NCI-H82 (cell line): ENCODE measurements at places on chromosomes 5 and 9.

GRCh38 chr5:78803941-78804340 lies 155.4 kb upstream of the LHFPL2 start:
- no peak for DNase-seq

DNA sequence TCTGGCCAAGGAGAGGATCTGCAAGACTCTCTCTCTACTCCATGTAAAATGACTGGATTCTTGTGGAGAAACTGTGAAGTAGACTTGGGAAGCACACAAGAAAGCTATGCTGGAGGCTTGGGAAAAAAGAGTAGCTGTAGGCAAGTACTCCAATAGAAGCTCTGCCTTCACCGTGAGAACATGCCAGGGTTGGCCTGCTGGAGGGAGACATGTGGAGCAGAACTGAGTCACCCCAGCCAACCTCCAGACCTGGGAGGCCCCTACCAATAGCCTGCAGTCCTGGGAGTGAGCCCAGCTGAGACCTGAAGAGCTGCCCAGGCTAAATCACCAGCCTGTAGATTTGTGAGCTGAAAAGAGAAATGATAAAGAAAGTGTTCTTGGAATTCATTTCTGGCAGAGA lies 66.6 kb downstream of the DEPDC1B start:
- no peak for DNase-seq

- DNase-seq: no peak
Observed at GRCh38 chr5:137880313-137880712, 8.9 kb upstream of the PKD2L2 start.

DNA sequence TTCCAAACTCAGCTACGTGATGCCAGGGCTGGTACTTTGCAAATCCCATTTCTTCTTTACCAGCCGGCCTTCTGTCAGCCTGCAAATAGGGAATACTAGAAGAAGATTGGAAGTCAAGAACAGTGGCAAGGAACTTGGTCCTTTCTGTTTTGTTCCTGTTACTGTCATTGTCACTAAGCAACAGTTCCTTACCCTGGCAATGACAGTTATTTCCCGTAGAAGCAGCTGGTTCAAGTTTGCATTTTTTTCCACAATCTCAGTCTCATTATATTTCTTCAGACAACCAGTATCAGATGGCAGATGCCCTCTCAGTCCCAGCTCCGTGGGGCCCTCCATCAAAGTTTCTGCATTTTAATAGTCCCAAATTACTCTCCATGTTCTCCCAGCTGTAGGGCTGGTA lies 9.1 kb upstream of the C1QTNF2 start:
- DNase-seq: no peak

GRCh38 chr5:94761786-94762185 lies 143.3 kb downstream of the SLF1 start:
- no peak for DNase-seq

- DNase-seq: no peak
Observed at GRCh38 chr5:173420108-173420507, 91.9 kb upstream of the STC2 start.

GRCh38 chr9:89864257-89864656 lies 259.4 kb downstream of the GADD45G start:
- no peak for DNase-seq

DNA sequence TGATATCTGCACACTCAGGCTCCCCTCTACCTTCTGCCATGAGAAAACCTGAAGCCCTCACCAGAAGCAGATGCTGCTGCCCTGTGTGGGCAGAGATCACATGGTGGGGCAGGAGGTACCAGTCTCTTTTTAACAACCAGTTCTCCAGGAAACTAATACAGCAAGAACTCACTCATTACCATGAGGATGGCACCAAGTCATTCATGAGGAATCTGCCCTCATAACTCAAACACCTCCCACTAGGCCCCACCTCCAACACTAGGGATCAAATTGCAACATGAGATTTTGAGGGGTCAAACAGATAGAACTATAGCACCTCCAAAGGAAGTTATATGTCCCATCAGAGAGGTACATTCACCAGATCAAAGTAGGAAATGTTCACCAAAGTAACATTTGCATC lies 136.3 kb upstream of the SHB start:
- DNase-seq: no peak

- DNase-seq: no peak
Observed at GRCh38 chr5:31983851-31984250, 190.3 kb downstream of the GOLPH3 start.

DNA sequence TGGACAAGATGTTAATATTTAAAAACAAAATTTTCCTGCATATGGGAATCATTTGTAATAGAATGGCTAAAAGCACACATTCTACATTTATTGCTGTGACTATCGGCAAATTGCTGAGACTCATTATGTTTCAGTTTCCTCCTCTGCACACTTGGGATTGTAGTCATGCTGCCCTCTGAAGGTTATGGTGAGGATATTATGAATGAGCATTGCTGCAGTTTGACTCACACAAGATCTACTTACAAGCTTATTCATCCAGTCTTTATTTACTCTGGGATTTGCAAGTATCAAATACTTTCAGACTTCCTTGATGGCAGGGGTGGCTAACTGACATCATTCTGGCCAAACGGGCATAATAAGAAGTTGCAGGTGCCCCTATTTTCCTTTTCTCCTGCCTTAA lies 9.5 kb upstream of the NFIL3 start:
- peak; percentile 37 for DNase-seq

- DNase-seq: no peak
Observed at GRCh38 chr9:72986522-72987116, 33.8 kb upstream of the ALDH1A1 start.

GRCh38 chr5:10595672-10596309 lies 31.9 kb downstream of the ANKRD33B start:
- no peak for DNase-seq

DNA sequence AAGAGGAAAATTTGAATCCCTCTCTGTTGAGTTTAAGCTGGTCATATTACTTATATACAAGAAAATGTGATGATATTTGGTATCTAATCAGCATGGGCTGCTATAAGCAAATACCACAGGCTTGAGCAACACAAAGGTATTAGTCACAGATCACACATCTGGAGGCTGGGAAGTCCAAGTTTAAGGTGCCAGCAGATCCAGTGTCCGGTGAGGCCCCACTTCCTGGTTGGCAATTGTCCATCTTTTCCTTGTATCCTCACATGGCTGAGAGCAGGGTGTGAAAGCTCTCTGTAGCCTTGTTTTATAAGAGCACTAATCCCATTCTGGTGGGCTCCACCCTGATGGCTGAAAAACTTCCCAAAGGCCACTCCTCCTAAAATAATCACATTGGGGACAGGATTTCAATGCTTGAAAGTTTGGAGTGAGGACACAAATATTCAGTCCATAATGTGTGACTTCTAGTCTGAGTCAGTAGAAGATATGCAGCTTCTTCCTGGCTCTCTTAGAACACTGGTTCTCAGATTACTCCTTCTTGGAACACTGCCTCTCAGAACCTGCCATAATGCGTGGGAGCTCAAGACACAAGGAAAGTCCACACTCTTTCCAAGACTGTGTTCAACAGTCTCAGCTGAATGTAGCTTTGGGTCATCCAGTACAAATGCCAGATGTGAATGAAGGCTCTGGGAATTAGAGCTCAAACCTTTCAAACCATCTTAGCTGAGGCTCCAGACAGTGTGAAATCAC lies 124.1 kb downstream of the PRDM9 start:
- DNase-seq: no peak

DNA sequence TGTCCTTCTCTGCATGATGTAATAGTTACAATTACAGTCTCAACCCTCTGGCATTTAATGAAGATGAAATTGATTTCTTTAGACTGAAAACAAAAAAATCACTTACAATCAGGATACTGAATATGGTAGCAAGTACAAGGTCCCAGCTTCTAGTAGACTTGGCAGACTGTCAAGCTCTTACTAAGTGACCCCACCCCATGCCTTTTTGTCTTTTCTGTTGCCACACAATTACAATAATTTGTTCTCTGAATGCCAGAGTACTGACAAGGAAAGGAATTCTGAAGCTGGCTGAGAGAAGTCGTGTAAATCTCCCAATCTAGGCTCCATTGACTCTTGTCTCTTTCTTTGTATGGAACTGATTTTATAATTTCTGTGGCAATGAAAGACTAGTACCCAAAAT lies 154.2 kb downstream of the TMC1 start:
- no peak for DNase-seq

DNA sequence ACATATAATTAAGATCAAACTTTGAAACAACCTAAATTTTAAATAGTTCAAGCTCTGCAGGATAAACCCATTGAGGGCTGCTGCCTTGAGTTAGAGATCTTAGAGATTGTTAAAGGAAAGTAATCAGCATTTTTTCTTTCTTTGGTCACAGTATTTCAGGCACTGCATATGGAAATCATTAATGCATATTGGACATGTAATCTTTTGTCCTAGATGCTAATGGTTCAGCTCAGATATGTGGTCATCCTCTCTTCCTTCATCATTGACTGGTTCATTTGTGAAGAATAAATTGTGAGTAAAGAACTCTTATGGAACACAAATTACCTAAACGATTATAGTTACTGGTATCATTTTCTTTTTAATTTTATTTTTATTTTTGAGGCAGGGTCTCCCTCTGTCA lies 82.0 kb upstream of the PRLR start:
- no peak for DNase-seq

DNA sequence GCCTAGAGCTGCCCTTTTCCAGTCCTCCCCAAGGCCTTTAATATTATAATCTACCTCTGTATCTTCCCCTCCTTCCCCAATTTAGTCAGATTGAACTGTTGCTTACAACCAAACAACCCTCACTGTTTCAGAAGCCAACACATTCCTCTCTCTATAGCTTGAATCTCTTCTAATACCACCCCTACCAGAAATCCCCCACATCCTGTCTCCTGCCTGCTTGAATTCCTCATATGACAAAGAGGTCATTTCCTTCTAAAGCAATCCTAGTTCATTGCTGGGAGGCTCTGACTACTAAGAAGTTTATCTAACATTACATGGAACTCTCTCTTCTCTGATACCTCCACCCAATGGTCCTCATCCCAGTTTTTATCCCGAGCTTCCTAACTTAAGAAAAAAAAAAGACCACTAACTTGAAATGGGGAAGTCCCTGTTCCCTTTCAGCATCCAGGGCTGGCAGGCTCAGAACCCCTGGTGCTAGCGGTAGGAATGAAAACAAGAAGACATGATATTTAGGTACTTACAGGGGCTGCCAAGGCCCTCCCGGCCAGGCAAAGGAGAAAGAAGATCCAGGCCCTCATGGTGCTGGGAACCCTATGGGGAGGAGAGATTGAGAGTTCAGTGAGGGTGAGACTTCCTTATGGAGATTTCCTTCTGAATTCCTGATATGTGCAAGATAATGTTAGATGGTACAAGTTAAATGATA lies 11.0 kb downstream of the SPARC start:
- no peak for DNase-seq

- DNase-seq: peak; percentile 27
Observed at GRCh38 chr9:132214027-132214622, 52.3 kb downstream of the NTNG2 start.

GRCh38 chr5:157336423-157336744 lies 70.5 kb downstream of the CYFIP2 start:
- no peak for DNase-seq

- no peak for DNase-seq
Observed at GRCh38 chr9:138072897-138073296, 195.3 kb downstream of the CACNA1B start.

DNA sequence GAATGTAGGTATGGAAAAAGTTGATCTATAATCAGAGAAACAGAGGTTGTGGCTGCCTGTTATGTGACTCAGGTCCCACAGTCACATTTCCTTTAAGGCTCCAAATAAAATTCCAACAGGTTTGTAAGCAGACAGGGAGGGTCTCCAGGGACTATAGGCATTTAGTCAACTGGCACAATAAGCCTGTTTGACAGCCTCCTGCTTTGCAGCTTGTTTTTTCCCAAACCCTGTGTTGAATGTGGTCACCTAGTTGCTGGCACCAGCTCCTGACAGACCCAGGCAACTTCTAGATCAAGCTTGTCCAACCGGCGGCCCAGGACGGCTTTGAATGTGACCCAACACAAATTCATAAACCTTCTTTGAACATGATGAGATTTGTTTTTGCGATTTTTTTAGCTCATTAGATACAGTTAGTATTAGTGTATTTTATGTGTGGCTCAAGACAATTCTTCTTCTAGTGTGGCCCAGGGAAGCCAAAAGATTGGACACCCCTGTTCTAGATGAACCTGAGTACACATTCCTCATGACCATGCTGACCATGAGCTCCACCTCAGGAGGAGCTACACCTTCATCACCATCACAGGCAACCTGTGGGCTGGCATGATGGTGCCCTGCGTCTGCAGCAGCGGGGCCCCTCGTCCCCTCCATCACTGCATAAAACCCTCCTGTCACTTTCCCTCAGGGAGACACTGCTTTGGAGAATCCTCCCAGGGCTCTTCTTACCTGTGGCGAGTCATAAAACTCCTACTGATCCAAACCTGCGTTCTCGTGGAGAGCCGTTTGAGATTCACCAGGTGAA lies 15.7 kb upstream of the GRHPR start:
- DNase-seq: no peak

GRCh38 chr5:82151204-82151603 lies 127.0 kb downstream of the RPS23 start:
- no peak for DNase-seq

- DNase-seq: no peak
Observed at GRCh38 chr5:156798201-156798600, 51.9 kb upstream of the PPP1R2B start.

DNA sequence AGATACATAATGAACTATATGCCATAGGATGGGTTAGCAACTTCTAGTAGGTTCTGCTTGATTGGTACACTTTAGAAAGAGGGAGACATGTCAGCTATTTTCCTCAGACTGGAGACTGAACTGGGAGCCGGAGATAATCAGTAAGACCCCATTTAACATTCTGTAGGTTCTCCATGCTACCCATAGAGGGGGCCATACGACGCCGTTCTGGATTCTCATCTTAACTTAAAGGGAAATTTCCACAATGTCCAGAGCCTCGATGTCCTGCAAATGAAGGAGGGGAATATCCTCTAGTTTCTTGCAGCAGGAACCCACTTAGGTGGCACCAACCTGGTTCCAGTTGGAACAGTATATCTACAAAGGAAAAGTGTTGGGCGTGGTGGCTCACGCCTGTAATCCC lies 22.3 kb upstream of the NPM1 start:
- peak; percentile 31 for DNase-seq

- no peak for DNase-seq
Observed at GRCh38 chr5:132679717-132680380, 6.1 kb downstream of the IL4 start.

GRCh38 chr9:127162864-127163365 lies 40.5 kb upstream of the ANGPTL2 start:
- no peak for DNase-seq

- no peak for DNase-seq
Observed at GRCh38 chr9:14529054-14529453, 164.2 kb downstream of the ZDHHC21 start.

DNA sequence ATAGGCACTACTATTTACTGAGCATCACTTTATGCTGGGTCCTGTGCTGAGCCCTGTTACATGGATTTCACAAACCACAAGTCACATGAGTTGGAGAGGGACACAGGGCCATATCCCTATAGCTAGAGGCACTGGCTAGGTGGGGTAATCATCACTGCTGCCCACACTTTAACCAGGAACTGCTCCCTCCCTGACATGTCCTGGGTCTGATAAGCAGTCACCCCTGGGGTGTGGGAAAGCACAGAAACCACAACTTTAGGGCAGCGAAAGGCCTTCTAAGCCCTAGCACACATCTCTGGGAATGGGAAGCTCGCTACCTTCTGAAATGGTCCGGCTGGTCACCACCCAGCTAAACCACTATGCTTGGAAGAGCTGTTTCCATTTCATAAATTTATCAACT lies 15.0 kb downstream of the TBC1D2 start:
- DNase-seq: no peak
